ENCODE measurements at places on chromosomes 7 and 10.

DNA sequence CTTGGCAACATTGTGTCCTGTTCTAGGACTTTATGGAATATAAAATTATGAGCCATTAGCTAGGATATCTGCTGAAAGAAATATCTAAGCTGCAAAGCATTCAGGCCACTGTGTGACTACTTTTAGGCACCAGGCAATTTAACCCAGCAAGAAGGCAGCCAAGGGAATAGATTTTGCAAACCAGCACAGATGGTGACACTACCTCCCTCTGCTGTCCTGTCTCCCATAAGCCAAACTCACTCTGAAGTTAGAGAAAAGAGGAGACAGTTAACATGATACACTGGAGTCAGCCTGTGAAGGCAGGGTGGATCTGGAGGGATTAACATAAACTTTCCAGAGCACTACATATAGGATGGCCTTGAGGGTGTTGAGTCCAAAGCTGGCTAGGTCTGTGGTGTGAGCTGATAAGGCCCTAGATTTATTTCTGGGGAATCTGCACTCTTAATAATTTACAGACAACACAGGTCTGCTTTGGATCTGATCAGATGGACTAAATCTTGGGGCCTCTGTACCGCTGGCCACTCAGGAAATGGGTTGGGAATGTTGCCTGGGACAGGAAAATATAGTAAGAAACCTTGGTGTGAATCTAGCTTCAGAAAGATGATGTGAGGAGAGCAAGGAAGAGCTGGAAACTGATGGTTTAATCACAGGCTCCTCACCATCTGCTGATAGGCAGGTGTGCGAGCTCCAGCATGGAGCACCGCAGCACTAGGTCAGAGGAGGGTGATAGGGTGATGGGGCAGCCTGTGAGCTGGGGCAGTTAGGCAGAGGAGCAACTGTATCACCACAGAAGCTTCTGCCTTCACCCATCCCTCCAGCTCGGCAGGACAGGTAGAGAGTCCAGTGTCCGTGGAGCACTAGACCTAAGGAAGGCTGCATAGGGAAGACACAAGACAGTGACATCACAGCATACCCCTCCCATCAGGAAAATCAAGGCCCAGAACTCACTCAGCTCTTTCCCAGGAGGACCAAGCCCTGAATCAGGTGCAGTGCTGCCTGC lies 229.9 kb upstream of the PRSS1 start:
- DNase-seq, result no peak

- DNase-seq, result no peak
Measured at GRCh38 chr7:19701471-19701870, 7.4 kb downstream of the POLR1F start.

DNA sequence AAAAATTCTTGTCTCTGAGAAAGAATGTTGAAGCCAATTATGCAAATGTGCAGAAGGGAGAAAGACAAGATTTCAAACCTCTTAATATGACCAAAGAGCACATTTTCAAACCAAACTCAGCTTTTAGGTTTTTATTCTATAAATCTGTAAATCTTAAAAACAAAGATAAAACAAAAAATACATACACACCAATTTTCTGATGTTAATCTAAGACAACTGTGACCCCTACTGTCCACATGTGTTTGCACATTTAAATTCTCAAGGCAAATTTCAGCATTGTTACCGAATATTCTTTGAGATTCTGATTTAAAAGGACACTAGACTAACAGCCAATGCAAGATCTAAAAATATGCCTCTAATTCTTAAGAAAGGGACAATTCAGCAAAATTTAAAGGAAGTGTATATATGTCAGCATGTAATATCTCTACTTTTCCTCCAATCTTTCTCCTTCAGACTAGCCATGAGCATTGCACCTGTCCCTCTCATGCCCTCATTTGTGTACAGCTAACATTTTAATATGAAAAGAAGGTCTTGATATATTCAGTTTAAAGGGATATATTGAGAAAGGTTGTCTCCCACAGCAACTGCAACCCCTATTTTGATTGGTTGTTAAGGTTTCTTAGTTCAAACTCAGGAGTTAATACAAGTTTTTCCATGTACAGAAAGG lies 417.9 kb downstream of the IPMK start:
- no peak for DNase-seq

DNA sequence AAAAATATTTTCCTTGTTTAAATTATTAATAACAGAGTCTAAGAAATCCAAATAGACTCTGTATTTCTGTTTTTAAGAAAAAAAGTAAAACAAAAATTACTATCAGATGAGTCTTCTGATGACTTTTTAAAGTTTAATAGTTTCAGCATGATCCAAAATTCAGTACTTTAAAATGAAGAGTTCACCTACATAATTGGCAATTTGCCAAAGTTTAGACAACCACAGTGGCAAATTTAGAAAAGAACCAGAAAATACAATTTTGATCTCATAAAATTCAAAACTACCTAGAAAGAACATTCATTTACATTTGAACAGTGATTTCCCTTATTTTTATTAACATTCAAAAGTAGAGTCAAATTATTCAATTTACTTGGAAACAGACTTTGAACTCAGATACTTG lies 56.1 kb downstream of the AGMO start:
- no peak for DNase-seq

GRCh38 chr10:63547628-63548360 lies 26.6 kb downstream of the REEP3 start:
- DNase-seq, result no peak

GRCh38 chr7:21044913-21045568 lies 258.4 kb upstream of the SP8 start:
- DNase-seq, result no peak

DNA sequence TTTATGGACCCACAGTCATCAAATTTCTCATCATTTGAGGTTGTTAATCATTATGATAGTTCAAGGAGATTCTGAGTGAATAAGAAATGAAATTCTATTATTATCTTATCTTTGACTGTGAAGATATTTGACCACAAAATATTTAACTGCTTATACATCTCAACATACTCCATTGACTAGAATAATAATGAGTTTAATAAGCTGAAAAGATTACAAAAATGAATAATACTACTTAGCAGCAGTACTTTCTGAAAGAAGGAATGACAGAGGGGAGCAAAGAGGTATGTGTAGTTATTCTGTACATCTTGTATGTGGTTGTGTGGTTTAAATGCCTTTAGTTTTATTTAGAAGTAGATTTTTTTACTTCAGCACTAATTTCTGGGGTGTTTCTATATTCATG lies 214.2 kb downstream of the PRKG1 start:
- DNase-seq, result no peak

GRCh38 chr7:54802114-54802513 lies 43.1 kb upstream of the SEC61G start:
- no peak for DNase-seq

DNA sequence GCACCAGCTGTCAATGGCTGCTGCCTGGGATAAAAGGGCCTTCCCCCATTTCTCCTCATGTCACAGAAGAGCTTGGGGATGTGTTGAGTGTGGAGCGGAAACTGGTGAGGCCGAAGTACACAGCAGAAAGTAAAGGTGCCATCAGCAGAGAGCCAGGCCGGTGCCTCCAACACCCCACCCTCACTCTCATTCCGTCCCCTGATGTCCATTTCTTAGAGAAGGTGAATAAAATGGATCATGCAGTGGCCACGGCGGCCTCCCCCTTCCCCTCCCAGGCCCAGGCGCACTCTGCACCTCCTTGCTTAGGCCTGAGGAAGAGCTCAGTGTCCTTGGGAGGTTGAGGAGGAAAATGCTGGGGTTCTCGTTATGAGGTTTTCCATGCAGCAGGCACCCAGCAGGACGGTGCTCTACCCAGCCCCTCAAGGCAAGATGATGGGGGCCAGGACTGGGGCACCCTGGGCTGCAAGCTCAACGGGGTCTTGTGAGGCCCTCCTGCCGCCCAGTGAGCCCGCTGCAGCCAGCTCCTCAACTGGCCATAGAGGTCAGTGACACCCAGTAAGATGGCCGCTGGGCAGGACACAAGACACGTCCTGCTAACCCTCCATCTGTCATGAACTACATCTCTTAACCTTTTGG lies 163.9 kb downstream of the ADARB2 start:
- no peak for DNase-seq

GRCh38 chr7:26191974-26192479 lies 8.5 kb downstream of the HNRNPA2B1 start:
- no peak for DNase-seq

DNA sequence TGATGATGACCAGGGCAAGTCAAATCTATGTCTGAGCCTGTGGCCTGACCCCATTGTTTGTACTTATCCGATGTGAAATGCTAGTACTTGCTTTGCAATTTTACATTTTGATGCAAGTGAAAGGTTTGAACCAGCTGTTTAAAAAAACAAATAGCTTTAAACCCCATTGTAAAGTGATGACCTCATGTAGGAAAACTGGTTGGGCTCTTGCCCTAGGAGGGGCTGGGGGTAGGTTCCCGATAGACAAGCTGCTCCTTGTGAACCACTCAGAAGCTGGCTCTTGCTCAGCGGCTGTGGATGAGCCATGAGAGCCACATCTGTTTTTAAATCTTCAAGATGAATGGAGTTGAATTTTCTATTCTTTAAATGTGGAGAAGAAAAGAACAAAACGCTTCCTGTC lies 185.3 kb downstream of the WDR11 start:
- no peak for DNase-seq

GRCh38 chr10:101301111-101301731 lies 52.7 kb upstream of the BTRC start:
- no peak for DNase-seq

DNA sequence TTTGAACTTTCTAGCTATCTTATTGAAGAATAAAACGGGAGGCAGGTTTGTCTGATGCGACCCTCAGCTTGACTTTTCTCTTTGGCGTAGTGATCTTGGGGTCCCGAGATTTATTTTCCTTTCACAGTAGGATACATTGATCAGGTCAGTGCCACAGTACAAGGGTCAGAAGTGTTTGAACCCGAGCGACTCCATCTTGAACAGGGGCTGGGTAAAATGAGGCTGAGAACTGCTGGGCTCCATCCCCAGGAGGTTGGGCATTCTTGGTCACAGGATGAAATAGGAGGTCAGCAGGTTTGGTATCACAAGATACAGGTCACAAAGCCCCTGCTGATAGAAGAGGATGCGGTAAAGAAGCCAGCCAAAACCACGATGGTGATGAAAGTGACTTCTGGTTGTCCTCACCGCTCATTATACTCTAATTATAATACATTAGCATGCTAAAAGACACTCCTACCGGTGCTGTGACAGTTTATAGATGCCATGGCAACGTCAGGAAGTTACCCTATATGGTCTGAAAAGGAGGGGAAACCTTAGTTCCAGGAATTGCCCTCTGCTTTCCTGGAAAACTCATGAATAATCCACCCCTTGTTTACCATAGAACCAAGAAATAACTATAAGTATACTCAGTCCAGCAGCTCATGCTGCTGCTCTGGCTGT lies 3.0 kb upstream of the TECPR1 start:
- no peak for DNase-seq

DNA sequence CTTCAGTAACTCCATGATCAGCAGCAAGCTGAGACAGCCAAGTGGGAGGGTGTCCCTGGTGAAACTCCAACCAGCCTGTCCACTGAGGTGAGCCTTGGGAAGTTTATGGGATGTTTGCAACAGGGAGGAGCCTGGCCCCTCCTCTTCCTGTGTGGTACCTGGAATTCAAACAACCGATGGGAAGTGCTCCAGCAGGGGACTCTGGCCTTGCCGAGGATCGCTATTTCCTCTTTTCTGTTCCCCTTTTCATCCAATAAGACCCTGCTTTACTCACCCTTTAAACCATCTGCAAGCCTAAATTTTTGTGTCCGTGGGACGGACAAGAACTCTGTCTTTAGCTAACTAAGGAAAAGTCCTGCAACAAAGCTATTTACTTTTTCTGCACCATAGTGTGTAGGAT lies 491.1 kb upstream of the ZMIZ1 start:
- no peak for DNase-seq

GRCh38 chr10:21300551-21300950 lies 224.9 kb downstream of the SKIDA1 start:
- DNase-seq, result no peak

DNA sequence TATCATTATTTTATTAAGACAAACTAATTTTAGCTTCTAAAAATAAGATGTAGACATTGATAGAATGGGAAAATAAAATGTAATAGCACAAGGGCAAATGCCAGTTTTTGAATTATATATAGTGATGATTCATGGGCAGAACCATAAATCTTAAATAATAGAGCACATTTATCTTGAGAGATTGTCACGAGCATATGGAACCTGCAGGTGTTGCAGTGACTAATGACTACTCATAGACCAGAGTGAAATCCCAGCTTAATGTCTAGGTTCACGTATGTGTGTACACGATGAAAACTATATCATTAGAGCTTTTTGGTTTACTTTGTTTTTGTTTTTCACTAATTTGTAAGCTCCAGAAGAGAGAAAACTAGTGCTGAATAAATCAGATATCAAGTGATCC lies 150.2 kb upstream of the CACNA2D1 start:
- DNase-seq, result no peak

GRCh38 chr10:102549549-102549948 lies 45.8 kb downstream of the SUFU start:
- no peak for DNase-seq

GRCh38 chr10:62095181-62096122 lies 173.2 kb downstream of the RTKN2 start:
- no peak for DNase-seq

GRCh38 chr10:102384606-102385429 lies 10.7 kb upstream of the NFKB2 start:
- no peak for DNase-seq

DNA sequence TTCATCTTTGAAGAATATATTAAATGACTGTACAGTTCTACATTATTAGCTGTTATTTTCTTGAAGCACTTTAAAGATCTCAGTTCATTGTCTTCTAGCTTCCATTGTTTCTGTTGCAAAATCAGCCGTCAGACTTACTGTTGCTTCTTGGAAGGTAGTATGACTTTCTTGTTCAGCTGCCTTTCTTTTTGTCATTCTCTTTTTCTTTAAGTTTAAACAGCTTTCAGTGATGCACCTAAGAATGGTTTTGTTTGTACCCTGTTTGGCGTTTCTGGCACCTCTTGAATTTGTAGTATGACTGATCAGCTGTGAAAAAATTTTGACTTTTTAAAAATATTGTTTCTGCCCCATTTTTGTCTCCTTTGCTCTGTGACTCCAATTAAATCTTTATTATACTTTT lies 9.3 kb downstream of the MKLN1 start:
- DNase-seq, result no peak

DNA sequence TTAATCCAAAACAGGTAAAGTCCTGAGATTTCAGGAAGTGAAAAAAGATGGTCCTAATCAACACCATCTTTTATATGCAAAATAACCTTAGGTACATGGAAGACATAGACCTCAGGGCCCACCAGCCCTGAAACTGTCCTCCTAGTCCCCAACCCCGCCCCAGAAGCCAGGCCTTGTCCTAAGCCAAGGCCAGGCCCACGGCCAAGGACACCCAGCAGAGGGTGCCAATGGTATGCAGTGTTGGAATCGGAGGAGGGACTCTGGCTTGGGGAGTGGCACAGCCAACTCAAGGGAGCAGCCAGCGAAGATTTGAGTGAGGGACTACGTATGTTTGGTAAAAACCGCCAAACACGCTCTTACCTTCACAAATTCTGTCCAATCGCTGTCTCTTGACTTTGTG lies 96.7 kb downstream of the ZRANB1 start:
- DNase-seq, result no peak

- no peak for DNase-seq
Measured at GRCh38 chr7:53900856-53901528, 641.2 kb upstream of the VSTM2A start.

Measured in kidney capillary endothelial cell (primary cell).